Activated naive CD8-positive, alpha-beta T cell treated with anti-CD3 and anti-CD28 coated beads, Interleukin-2, amount 10 ng/mL, durations not matched to agents 7 days and 5 days (primary cell): ENCODE measurements at places on chromosomes 13 and 19. TPM values are rescaled to one million over a fixed set of nuclear protein-coding genes. Genes with fewer than 3 reads are reported as not detected.
A peak's percentile ranks its signal among the peaks of the same experiment; 100 is the strongest.

DNA sequence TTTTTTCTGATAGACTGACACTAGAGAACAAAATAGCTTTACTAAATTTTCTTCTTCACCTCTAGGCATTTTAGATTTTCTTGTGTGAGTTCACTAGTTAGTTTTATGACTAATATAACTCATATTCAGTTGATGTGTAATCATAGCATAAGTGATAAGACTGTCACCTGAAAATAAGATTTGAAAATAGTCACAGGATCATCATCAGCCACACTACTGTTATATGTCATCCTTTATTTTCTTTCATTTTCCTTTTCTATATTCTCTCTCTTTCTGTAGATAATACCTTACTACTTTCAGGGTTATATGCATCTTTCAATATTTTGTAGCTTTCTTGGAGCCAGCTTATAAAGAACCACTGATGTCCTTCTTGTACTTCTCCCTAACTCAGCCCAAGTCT, 292.6 kb downstream of the TDRD3 start:
- DNase-seq, result no peak

DNA sequence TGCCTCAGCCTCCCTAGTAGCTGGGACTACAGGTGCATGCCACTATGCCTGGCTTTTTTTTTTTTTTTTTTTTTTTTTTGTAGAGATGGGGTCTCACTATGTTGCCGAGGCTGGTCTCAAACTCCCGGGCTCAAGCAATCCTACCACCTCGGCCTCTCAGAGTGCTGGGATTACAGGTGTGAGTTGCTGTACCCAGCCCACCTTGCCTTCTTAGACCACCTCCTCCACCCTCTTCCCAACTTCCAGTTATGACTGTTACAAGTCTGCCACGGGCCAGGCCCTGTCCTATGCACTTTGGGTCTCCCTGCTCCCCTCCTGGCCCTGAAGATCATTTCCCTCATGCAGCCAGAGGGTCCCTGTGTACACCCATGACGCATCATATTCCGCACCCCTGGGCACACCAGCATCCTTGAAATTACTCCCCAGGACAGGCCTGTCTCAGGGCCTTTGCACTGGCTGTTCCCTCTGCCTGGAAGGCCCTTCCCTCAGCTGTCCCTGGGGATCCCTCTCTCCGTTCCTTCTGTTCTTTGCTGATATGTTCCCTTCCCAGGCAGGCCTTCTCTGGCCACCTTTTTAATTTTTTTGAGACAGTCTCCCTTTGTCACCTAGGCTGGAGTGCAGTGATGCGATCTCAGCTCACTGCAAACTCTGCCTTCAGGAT, 3.0 kb downstream of the LGALS4 start:
- DNase-seq, result no peak

GRCh38 chr19:13042443-13043130, 47.3 kb downstream of the NFIX start:
- DNase-seq, result no peak

DNA sequence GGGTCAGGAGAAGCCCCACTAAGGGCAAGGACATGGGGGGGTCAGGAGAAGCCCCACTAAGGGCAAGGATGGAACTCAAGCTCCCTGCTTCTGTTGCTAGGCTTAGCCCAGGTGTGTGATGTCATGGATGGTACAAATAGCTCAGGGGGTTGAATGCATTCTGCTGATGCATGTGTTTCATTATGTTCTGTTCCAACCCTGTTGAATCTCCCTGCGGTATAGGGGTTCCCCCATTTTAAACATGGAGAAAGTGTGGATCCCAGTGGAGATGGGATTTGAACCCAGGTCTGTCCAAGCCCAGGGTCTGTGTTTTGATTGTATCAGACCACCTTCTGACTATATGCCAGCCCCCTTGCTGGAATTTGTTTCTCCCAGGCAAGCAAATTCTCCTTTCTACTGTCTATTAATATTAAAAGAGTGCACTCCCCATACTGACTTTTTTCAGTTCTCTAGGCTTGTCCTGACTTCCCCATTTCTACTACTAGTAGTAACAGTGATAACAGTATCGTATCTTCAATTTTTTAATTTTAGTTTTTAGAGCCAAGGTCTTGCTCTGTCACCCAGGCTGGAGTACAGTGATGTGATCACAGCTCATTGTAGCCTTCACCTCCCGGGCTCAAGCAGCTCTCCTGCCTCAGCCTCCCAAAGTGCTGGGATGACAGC, 6.7 kb downstream of the ZNF865 start:
- no peak for DNase-seq

DNA sequence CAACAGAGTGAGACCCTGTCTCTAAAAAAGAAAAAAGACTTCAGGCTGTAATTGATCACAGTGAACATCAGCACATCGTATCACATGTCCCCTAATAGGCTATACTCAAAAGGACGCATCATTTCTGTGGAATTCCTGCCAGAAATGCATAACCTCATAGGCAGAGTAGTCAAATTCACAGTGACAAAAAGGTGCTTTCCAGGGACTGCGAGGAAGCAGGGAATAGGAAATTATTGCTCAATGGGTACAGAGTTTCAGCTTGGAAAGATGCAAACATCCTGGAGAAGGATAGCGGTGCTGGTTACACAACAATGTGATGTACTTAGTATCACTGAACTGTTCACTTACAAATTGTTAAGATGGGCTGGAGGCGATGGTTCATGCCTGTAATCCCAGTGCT, 41.1 kb upstream of the MRI1 start:
- DNase-seq, result no peak

Gene MRPL57
- total RNA-seq, result 20.2 TPM

DNA sequence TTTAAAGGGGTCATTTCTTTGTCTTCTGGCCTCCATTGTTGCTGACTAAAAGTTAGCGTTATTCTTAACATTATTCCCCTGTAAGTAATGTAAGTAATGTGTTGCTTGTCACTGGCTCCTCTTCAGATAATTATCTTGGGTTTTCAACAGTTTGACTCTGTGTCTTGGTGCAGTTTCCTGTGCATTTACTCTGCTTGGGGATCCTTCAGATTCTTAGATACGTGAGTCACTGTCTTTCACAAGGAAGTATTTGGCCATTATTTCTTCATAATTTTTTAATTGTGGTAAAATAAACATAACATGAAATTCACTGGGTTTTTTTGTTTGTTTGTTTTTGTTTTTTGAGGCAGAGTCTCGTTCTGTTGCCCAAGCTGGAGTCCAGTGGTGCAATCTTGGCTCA, 13.5 kb upstream of the OR7D2 start:
- DNase-seq, result no peak

GRCh38 chr13:87684850-87685742, 13.9 kb downstream of the SLITRK5 start:
- DNase-seq, result no peak

- no peak for DNase-seq
Observed at GRCh38 chr19:13064092-13064489, 38.6 kb downstream of the LYL1 start.

- peak; percentile 93 for DNase-seq
Observed at GRCh38 chr19:36915992-36916830, at the start of the genes ZNF568 and ZNF829. TSS of gene ZNF568 (plus strand) at chr19:36916332. CDS start at chr19:36922771, 6,439 bp downstream. TSS of gene ZNF829 (minus strand) at chr19:36916291. CDS start at chr19:36915167, 1,124 bp downstream.

- DNase-seq, result no peak
Observed at GRCh38 chr19:49786376-49786820, 19.6 kb downstream of the AP2A1 start.

GRCh38 chr13:80215368-80215767, 125.6 kb downstream of the SPRY2 start:
- no peak for DNase-seq
